ENCODE measurements at places on chromosomes 4 and X.
A peak's percentile ranks its signal among the peaks of the same experiment; 100 is the strongest.

- DNase-seq = no peak
Observed at GRCh38 chr4:150583287-150584110, 1.5 kb downstream of the MAB21L2 start.

DNA sequence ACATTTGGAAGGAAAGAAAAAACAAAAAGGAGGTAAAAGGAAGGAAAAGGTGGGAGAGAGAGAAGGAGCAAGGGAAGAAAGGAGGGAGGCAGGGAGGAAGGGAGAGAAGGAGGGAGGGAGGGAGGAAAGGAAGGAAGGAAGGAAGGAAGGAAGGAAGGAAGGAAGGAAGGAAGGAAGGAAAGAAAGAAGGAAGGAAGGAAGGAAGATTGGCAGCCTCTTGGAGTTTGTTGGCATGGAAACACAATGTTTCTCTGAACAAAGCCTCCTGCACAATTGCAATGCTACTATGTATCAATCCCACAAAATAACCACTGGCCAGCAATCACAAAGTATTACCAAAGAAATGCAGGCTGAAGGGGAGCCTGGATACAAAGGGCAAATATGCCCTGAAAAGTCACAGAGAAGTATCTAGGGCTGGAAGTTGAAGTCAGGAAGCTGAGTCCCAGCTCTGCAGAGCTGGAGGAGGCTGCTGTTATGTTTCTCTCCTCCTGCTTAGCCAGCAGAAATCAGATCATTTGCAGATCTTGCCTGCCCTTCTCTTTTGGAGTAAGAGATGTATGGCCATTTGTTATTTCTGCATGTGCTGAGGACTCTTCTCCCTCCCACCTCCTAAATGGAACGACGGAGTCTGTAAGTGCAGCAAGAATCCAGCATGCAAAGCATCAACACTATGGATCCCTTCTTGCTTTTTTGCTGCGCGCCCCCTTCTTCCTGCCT, 195.9 kb upstream of the LDB2 start:
- DNase-seq = no peak

DNA sequence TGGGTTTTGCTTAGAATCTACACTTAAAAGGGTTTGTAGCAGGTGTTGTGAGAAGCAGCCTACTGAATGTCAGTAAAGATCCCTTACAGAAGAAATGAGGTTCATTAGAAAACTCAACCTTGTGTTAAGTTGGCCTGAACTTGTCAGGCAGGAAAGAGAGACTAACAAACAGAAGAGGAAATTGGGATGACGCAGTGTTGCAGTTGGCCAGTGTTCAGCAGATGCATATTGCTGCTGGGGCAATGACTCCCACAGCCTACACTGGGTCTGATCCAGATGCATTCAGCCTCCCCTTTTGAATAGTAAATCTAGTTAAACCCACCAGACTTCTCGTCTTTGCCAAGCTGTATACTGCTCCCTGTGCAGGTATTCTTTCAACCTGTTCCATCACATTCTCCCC, 409.4 kb downstream of the UBE2NL start:
- no peak for DNase-seq

DNA sequence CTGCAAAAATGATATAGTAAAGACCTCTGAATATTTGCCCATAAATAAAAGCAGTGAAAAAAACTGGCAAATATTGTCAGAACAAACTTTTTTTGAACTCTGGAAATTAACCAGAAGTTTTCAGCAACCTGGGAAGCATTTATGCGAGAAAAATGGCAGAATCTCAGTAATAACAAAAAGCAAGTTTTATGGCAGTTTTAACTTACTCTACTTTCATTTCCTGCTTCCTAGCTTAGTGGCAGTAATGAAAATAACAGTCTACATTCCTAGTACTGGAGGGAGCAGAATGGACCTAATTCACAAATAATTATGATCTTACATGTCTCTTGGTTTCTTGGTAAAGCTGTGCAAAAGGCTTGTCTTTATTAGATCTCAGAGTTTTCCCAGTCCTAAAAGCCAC, 460.1 kb downstream of the NAF1 start:
- DNase-seq = no peak

- DNase-seq = no peak
Observed at GRCh38 chrX:80206647-80207046, 192.1 kb downstream of the TBX22 start.

GRCh38 chr4:112884406-112884805, 165.0 kb upstream of the ANK2 start:
- no peak for DNase-seq

DNA sequence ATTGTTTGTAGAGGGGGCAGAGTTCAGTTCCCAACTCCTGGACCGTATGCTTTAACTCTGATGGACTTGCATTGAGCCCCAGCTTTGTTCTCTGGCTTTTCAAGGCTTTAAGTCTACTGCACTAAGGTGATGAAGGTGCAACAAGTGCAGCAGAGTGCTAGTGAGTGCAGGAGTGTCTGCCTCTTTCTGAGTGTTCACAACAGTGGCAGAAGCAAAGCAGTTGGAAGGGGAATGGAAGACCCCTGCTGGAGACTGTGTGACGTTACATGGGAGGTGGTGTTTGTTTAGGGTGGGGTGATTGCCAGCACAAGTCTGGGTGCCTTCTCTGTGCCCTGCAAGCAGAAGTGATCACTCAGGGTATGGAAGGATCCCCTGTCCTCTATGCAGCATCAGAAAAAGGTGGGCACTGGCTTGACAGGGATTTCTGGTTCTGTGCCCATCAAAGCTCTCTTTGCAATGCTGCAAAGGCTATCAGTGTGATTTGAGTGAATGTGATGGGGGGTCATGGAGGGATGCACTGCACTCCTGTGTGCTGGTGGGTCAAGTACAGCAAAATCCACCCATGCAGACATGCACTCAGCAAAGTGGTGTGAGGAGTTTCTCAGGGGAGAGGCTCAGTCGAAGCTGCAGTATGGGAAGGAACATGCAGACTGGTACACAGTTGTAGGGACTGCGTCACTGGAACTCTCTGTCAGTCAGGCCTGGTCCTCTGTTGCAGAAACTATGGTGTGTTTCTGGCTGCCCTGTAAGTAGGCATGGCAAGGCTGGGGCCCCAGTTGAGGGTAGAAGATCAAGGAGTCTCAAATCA, 70.9 kb upstream of the UGT2B7 start:
- peak; percentile 51 for DNase-seq

- DNase-seq = no peak
Observed at GRCh38 chrX:40015693-40016092, 82.1 kb downstream of the BCOR start.

DNA sequence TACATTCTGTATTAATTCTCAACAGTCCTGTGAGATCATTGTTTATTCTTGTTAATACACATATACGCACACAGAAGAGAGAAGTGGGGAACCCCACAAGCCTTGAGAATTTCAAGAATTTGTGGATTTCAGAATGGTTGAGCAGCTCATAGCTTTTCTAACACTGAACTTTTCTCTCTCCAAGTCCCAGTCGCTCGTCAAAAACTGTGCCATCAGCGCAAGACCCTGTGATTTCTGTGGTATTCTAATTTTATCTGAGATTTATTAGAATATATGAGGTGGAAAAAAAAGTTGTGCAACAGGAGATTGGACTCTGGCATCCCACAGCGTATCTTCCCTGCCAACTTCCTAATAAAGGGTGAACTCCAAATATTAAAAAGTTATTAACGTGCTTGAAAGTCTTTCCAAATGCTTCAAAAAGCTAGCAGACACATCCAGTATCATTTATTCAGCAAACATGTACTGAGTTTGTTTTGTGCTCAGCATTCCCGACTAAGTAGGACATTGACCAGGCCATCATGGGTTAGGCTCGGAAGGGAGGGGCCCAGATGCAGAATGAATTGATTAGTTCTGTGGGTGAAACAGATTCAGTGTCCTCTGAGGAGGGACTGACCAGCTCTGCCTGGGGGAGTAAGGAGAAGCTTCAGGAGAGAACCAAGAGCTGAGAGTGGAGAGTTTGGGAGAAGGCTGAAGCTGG, 165.6 kb downstream of the CBR4 start:
- no peak for DNase-seq

GRCh38 chr4:144729175-144729574, 83.2 kb downstream of the HHIP start:
- no peak for DNase-seq

DNA sequence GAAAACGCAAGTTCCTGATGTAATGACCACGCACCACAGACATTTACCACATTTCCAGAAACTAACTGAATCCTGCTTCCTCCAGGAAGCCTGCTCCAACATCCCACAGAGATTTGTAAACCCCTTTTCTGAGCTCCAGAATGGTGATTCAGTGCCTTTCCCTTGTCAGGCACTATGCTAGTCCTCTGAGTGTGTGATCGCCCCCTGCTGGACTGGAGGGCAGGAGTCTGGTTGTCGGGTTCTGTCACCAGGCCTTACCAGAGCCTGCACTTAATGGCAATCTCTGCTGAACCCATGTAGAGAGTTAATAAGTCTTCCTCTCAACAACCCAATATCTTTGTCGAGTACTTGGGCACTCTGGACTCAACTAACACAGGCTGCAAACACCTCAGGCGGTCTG, 14.5 kb upstream of the KDM5C start:
- peak; percentile 30 for DNase-seq

GRCh38 chr4:134740290-134740689, 538.7 kb upstream of the PABPC4L start:
- no peak for DNase-seq

GRCh38 chr4:147025042-147025441, 79.4 kb upstream of the TTC29 start:
- DNase-seq = no peak

GRCh38 chr4:125091-125771, 930 bp downstream of the ZNF718 start:
- DNase-seq = peak; percentile 63

DNA sequence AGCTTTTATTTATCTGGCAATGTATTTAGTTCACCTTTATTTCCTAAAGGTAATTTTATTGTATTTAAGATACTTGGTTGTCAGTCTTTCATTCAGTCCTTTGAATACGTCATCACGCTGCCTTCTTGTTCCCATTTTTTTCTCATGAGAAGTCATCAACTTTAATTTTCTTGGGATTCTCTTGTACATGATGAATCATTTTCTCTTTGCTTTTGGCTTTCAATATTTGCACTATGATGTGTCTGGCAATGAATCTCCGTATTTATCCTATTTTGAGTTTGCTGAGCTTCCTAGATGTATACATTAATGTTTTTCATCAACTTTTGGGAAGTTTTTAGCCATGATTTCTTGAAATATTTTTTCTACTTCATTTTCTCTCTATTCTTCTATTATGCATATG, 28.4 kb downstream of the CLDN2 start:
- no peak for DNase-seq

- no peak for DNase-seq
Observed at GRCh38 chrX:123834116-123834515, 25.7 kb upstream of the XIAP start.

GRCh38 chr4:98485816-98486345, 172.5 kb downstream of the TSPAN5 start:
- DNase-seq = no peak

DNA sequence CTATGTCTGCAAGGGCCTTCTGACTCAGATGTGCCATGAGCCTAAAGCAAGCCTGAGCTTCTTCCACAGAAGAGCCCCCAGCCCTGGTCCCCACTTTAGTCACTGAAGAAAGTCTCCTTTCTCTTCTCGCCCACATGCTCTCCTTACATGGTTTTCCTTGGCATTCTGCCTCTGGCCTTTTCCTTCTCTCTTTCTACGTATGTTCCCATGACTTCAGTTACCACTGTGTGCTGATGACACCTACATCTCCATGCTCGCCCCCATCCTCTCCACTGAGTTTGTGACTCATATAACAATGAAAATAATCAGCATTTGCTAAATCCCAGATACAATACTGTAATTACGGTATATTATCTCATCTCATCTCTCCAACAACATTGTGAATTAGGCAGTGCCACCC, 149.3 kb downstream of the AMMECR1 start:
- no peak for DNase-seq

GRCh38 chrX:152806035-152806434, 24.5 kb downstream of the CETN2 start:
- no peak for DNase-seq

DNA sequence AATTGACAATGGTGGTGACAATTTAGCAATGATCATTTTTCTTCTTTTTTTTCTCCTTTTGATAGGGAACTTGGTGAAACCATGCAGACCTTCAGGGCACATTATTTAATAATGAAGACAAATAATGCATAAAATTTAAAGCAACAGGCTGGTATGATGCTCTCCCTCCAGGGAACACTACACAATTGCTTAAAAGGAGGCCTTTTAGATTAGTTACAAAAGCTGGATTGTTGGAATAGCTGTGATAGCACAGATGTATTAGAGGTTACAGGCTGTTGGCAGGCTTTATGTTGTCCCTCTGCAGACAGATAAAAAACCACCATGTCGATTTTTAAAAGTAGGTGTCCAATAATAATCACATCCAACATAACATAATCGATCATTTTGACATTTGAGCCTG, 307.0 kb downstream of the ADGRL3 start:
- no peak for DNase-seq

DNA sequence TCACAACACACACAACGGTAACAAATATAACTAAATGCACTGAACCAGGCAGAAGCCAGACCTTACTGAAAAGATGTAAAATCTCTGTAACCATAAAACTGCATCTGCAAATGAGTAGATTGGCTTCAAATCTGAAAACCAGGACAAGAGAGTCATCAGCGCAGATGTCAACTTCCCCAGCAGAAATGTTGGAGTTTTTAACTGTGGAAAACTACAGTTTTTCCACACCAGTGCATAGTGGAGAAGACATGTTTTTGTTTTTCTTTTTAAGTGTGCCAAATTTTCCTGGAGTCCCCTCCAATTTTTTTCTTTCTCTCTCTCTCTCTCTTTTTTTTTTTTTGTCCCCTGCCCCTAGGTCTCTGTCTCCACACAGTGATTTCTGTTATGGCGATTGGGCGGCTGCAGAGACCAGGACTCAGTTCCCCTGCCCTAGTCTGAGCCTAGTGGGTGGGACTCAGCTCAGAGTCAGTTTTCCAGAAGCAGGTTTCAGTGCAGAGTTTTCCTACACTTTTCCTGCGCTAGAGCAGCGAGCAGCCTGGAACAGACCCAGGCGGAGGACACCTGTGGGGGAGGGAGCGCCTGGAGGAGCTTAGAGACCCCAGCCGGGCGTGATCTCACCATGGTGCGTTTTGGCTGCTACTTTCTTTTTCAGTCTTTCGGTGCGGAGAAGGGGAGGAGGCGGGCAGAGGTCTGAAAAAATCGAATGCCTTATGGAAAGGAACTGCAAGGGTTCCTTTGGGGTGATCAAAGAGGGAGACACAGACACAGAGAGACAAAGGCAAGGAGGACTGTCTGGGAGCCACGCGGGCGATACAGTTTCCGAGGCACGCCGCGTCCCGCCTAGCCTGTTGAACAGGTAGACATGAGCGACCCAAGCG, at the start of gene GUCY1A1:
Gene GUCY1A1 (plus strand): TSS at position 505 of the 878 bp plus-strand sequence. CDS start 30,020 bp downstream, outside the sequence.
- peak; percentile 37 for DNase-seq

DNA sequence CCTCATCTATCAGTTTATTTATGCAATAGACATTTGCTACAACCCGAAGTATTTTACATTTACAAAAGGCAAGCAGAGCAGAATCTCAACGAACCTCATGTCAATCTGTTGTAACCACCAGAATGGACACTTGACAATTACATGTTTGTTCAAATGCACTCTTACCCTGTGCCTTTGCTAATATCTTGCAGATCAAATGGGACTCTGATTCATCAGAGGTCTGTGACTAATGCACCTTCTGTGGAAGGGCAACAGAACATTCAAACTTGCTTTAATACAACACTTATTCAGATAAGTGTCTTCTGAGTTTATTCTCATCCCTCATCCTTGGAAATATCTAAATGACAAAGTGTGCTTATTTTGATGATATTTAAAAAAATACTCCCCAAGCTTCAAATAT, 644.7 kb upstream of the PCDH10 start:
- DNase-seq = no peak

Data from body of pancreas (tissue), 4 donors.